ENCODE measurements at places on chromosomes 4 and X.

DNA sequence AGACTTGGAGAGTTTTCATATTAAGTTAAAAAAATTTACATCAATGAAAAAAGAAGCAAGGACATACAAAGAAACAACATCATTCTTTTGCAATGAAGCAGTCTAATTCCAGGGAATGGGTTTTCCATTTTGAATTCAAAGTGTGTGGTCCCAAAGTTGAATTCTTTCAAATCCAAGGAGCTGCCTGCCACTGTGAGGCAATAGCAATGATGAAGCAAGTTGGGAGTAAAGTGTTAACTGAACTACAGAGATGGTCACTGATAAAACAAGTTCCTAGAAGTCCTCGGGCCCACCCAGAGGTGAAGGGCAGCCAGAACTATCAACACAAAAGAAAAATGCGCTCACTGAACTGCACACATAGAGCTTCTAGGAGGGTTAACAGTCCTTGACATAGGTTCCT lies 115.9 kb downstream of the RAB28 start:
- DNase-seq = no peak

GRCh38 chr4:149248191-149248764 lies 567.4 kb downstream of the IQCM start:
- no peak for DNase-seq

- no peak for DNase-seq
Observed at GRCh38 chrX:332916-333610, 14.5 kb upstream of the GTPBP6 start.

DNA sequence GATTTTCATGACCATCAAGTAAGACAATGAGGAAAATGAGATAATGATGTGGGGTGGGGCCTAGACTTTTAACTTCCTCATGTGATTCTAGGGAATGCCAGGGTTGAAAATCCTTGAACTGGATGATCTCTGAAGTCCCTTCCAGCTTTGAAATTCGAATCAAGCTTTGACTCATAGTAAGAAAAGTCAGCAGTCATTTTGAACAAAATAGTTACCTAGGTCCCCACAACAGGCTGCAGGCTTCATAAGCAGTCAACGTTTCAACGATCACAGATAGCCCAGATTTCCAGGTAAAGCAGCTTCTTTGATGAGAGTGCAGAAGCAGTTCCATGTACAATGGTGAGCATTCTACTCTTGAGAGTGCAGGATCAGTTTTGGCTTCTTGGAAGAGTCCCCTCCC lies 93.7 kb downstream of the GRIA3 start:
- no peak for DNase-seq

DNA sequence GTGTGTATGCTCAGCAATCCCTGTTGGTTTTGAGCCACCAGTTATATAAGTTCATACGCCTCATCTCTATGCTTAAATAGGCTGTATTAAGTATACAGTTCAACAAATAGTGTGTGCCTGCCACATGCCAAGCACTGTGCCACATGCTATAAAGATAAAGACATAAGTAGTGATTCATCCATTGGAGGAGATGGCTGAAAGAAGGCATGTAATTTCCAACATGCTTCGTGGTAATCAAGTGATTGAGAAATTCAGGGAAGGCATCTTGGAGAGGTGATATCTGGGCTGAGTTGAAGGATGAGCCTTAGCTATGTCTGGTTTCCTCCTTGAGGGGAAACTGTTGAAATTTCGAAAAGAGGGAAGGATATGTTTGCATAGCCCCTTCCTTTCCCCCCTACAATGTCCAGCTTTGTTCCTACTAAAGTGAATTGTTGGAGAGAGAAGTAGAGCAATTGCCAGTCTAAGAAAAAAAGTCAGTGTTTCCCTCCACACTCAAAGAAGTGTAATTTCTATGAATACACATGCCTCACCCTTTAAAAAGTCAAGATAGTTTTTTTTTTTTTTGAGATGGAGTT lies 96.5 kb downstream of the ARHGAP10 start:
- DNase-seq = no peak

DNA sequence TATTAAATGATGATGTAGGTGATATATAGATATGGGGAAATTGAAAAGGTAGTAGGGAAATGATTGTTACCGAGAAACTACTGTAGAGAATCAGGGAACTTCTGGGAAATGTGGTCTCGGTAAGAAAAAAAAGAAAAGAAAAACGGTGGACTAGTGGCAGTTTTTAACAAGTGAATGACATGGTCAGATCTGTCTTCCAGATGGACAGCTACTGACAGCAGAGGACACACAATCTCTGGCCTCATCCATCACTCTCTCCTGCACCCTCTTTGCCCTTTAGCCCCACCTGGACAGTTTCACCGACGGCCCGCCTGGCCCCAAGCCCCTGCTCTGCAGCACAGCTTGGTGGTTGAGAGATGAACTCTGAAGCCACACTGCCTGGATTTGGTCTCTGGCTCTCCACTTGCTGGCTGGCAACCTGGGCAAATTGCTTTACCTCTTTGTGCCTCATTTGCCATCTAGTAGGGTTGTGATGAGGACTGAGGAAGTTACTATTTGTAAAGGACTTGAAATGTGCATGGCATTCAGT lies 23.4 kb downstream of the RBM47 start:
- no peak for DNase-seq

DNA sequence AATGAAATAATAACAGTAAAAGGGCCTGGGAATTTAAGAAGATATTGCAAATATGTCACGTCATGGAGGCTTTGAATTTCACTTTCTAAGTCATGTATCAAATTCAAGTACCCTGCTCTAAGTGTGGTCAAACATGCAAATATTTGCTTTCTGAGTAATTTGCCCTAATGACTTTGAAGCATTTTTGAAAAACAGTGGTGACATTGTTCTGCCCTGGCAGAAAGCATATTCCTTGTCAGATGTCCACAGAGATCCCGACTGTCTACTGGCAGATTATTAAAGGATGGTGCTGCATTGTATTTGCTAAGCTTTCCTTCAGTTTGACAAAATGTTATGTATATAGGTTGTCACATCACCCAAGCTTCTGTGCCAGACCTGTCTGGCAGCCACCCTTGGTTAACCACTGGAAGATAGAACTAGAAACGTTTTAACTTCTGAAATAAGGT lies 92.5 kb downstream of the ANK2 start:
- DNase-seq = no peak
